ENCODE measurements at places on chromosomes 6 and 20.

DNA sequence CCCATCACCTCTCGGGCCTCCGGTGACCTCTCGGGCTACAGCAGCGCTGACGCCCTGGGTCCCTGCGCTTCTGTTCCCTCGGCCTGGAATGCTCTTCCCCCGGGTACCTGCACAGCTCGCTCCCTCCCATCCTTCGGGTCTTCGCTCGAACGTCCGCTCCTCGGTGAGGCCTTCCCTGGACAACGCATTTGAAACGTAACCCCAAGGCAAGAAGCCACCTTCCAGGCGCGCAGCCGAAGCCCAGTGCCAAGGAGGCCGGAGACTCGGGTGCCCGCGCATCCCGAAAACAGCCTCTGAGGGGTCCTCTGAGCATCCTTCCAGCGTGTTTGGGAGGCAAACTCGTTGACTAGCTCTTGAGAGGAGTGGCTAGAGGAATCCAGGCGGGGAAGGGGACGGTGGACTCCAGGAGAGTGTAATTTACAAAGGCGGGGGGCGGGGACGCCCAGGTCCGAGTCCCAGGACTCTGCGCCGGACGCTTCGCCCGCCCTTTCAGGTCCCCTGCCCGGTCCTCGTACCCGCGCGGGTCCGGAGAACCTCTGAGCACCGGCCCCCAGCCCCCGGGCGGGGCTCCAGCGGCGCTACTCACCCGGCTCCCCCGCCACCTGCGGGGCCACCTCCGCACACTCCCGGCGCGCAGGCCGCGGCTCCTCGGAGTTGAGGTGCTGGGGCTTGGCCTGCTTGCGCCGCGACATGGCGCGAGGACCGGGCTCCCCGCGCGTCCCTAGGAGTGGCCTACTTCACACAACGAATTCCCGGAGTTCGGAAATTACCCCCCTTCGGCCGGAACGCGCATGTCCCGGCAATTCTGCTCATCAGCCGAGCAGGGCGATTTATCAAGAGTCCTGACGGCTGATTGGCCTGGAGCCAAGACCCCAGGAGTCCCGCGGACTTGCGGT lies 86.8 kb downstream of the ZFP64 start:
- no peak for ATAC-seq

- no peak for ATAC-seq
Measured at GRCh38 chr20:62859721-62860120, 1.9 kb downstream of the TCFL5 start.

GRCh38 chr20:36862857-36863668 lies 12.9 kb upstream of the TLDC2 start:
- ATAC-seq = no peak

DNA sequence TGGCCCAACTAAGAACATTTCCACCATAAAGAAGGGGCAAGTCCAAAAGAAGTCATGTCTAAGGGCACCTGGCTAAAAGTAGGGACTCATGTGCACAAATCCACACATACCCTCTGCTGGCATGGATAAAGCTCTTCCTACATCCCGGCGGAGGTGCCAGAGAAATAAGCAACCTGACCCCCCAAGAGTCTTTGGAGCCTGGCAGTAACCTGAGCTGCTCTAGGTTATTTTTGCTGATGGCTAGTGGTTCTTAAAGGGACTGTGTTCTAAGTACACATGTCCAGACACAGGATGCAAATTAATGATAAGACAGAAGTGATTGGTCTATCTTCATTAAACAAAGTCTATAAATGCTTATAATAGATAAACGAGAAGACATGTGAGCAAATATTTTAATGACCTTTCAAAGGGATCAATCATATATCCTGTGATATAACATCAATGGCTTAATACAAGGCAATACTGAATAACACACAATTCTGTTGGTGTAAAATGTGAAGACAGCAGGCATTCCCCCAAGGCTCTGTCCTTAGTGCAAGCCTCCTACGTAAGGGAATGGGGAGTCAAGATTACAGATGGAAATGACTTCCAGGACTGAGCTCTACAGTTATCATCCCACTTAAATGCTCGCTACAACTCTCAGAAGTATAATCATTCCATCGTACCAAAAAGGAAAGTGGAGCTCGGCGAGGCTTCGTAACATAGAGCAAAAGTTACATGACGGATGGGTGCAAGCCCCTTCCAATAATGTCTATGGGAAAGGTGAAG lies 52.5 kb downstream of the HIVEP2 start:
- no peak for ATAC-seq

DNA sequence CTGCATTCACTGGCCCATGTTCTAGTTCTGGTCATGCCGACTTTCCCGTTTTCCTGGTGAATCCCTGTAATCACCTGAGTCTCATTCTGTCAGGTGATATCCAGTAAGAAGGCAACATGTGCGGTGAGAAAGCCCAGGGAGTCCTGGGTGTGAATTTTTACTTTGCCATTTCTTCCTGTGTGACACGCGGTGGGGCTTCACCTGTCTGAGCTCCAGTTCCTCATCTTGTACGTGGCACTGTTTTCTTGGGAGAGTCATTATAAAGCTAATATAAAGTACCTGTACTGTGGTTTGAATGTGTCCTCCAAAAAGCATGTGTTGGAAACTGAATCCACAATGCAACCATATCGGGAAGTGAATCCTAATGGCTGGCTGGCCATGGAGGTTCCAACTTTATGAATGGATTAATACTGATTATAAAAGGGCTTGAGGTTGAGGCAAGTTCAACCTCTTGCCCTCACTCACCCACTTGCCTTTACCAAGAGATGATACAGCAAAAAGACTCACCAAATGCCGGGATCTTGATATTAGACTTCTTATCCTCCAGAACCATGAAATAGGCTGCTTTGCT lies 5.1 kb downstream of the HLA-E start:
- ATAC-seq = no peak

DNA sequence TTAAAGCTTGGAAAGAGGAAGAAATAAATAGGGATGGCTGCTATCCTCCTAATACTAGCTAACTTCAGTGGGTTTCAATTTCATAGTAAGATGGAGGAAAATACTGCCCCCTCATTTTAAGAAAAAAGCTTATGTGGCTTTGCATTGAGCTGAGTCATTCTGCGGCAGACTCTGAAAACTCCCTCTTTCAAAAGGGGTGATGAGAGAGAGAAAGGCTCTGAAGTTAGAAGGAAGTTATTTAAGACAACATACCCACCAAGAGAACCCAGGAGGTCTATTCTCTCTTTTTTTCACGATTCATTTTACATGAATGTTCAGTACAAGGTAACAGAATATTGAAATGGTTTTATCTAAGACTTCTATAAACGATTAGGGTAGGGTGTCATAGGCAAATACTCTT lies 4.5 kb downstream of the PRDM13 start:
- no peak for ATAC-seq

DNA sequence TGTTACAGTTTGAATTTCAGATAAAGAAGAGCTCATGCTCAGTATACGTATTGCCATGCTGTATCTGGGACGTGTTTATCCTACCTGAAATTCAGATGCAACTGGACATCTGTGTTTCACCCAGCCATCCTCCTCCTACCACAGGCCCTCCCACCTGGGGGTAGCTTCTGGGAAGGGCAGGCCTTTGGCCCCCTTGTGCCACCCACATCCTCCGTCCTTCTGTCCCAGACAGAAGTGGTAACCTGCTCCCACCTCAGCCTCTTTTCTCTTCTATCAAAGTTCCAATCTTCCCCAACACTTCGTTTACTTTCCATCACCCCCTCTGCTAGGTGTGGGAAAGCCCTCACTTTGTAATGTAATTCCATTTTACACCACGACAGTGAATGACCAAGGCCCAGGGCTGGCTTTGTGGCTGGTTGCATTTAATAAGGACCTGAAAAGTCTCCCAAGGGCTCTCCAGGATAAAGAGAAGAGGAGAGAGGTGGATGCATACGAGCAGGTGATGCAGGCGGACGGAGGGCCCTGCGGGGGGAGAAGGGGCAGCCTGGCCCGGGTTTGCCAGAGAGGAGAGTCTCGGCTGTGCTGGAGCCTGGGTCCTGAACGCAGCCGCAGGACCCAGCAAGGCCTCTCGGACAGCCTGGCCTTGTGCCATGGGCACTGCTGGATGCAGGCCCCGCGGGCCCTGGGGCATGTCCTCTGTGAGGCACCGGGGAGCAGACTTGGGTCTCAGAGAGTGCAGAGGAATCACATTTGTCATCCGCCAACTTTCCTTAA lies 98.4 kb downstream of the PSMB1 start:
- ATAC-seq = no peak

DNA sequence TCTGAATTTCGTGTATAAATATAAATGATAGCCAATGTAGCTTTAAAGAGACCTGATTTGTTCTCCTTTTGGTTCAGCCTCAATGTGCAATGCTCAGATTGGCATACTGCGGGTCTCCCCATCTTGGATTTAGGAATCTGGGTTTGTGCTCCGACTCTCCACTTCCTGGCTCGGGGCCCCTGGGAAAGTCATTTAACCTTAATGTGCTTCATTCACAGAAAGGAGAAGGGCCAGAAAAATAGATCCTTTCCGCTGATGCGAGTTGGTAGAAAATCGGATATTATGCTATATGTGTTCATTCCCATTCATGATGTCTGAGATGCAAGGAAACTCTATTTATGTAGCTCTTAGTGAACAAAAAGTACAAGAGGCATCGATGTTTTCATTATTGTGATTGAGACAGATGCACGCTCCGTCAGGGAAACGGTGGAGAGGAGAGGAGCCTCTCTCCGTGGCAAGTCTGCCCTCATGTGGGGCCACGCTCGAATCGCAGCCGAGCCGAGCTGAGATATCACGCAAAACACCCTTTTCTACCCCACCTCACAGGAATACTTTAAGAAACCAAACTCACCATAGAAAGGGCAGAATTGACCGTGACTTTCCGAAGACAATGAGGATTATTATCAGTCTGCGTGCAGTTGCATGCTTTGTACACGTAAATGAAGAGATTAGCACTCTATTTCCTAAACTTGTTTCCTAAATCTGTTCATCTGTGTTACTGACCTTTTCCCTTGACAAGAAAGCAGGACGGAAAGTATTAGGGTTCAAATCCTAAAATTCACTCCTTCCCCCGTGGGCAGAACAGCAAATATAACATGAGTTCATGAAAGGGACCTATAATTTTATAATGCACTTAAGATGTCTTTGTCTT lies 136.6 kb downstream of the COL9A1 start:
- no peak for ATAC-seq

DNA sequence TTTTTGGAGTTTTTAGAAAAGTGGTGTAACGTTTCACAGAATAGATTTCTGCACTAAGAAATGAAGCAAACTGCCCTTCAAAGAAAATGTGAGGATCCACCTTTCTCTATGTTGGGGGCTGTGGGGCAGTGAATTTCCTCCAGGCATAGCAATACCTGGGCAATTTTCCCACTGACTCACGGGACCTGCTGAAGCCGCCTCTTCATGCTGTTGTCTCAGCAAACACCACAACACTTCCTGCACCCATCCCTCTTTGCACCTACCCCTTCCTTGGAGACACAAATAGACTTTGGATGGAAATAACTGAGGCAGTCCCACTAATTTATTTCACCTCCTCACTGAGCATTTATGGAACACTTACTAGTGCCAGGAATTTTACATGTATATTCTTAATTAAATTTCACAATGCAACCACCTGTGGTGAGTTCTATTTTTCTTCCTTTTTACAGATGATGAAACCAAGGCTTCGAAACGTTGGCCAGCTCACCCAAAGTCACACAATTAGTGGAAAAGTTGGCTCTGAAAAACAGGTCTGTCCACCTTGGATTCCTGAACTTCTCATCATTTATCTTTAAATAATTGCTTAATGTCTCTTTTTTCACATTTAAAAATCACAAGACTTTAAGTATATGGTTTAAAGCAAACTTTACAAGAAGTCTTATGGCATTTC lies 17.2 kb upstream of the ADGRF1 start:
- no peak for ATAC-seq

GRCh38 chr6:10613723-10614122 lies 80.7 kb downstream of the C6orf52 start:
- no peak for ATAC-seq

DNA sequence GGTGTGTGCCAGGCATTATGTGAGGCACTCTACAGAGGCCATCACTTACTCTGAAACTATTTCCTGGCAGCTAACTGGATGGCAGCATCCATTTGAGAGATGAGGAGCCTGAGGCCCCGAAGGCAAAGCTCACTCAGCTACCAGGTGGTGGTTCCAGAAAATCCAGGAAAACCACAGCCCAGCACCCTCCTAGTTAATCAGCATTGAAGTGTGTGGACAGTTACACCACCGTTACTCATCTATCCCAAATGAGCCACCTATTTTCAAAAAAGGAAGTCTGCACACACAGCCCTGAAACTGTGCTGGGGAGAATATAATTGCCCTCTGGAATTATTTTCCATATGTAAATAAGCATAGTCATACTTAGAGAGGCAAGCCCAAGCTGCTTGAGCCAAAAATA lies 67.4 kb downstream of the CNBD2 start:
- ATAC-seq = no peak

GRCh38 chr6:25484900-25485299 lies 167.1 kb upstream of the SCGN start:
- ATAC-seq = no peak

- ATAC-seq = peak; percentile 55
Measured at GRCh38 chr6:20211941-20212391, 303 bp downstream of the MBOAT1 start.

- ATAC-seq = peak; percentile 45
Measured at GRCh38 chr6:167697316-167697715, 129.4 kb upstream of the AFDN start.

Measured in SK-N-SH treated with all-trans-retinoic acid at 6 μM for 48 hours (cell line).